HAP-1 (cell line): ENCODE measurements at places on chromosomes 7 and 10.

GRCh38 chr7:116924741-116925140 is 28.6 kb upstream of the ST7 start:
- no peak for DNase-seq

- no peak for DNase-seq
These were observed at the start of gene GPNMB for GRCh38 chr7:23246555-23246954. Gene GPNMB (plus strand): TSS chr7:23246775. CDS start chr7:23246858, 83 bp downstream.

- no peak for DNase-seq
These were observed 55.9 kb upstream of the ADRB1 start for GRCh38 chr10:113987805-113988204.

DNA sequence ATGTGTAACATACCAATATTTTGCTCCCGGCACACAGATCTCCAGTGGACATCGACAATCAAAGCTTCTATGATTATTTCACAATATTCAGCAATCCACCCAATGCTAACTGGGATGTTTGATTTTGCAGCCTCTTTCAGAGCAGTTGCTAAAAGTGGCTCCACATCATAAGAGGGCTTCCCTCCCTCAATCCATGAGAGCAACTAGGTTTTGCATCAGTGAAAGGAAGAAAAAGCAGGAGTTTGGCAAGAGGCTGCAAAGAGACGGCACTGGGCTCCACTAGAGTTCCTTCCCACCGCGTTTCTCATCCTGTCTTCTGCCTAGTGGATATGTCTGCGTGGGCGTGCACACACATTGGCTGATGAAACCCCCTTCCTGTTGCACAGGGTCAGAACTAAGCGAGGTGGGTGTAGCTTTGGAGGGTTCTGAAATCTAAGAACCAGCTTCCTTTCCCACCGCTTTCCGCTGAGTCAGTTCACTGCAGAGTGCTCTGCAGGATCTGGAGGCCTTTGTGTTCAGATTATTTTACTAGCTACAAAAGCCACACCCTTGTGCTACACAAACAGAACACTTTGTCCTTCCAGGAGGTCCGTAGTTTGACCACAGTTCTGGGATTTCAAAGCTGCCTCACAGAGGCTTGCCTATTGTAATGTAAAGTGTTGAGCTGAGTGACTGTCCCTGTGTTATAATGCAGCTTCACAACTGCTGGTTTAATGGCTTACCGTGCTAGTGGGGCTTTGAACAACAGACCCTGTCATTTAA is 28.1 kb downstream of the ARL4A start:
- DNase-seq, result peak; percentile 100

- DNase-seq, result peak; percentile 27
These were observed 176.8 kb downstream of the PKD1L1 start for GRCh38 chr7:47771336-47771989.

DNA sequence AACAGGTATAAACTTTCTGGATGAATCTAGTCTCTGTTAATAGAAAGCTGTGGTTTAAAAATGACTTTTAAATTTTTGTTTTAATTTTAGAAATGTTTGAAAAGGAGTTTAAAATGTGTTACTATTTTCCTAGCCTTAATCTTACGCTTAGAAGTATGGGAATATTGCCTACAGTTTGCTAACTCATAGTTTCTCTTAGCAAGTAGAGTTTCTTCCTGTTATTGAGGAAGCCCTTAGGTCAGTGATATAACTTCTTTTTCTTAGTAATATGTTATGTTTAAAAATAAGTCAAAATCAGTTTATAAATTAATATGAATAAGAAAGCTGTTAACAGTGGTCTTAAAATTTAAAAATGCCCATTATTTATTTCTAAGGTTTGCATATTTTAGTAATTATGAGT is 3.1 kb downstream of the STARD3NL start:
- DNase-seq, result no peak

DNA sequence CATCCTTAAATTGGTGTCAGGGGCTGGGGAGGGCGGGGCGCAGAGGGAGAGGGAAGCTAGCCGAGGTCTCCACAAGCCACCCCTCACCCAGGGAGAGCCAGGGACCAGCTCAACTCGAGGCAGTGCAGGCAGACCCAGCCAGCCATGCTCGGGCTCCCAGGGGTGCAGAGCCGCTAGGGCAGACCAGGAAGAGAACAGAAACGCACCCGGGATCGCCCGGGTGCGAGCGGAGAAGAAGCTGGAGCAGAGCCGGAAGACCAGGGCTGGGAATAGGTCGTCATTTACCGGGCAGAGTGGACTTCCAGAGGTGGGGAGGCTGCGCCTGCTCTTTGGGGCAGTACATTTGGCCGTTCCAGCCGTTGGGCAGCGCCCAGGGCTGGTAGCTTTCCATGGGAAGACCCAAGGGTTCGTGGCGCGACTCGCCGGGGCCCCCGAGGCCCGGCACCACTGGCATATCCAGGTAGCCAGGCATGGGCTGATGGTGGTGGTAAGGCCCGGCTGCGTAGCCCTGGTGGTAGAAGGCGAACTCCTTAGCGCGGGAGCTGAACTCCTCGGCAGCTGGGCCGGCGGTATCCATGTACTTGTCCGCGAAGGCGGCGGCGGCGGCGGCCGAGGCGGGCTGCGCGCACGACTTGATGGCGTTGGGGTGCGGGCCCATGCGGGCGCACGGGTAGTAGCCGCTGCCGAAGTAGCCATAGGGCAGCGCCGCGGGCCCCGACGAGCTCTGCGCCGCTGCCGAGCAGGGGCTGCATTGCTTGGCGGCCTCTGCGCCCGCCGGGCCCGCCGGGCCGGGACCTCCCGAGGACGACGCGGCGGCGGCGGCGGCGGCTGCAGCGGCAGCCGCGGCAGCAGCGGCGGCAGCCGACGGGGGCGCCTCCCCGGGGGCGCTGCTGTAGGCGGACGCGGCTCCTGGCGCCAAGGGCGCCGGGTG is 755 bp downstream of the HOXA13 start:
- no peak for DNase-seq
